ENCODE measurements at places on chromosomes 7 and 10.
A peak's percentile ranks its signal among the peaks of the same experiment; 100 is the strongest.

DNA sequence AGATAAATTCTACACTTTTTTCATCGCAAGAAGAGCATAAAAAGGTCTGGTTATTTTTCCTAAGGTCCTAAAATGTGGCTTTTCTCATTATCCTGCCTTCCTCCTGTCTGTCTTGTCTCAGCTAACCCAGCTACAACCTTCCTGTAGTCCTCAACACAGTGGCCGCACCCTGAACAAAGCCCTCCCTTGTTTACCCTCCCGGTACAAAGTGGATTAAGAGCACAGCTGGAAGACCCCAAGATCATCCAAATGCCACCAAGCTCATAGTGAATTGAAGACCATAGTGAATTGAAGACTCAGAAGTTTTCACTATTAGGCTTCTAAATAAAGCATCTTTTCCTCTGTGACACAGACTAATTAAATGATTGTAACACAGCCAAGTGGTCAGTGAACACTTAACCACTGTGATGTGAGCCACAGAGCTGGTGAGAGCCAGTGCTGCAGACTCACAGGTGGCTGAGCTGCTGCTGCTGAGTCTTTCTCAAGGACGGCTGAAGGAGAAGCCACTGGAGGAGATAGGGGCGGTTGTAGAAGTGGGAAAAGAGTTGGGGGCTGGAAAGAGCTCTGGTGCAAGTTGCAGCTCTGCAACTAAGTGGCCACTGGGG, 123.6 kb downstream of the ATXN7L1 start:
- DNase-seq: no peak

GRCh38 chr7:76257973-76258372, 44.5 kb upstream of the HSPB1 start:
- no peak for DNase-seq

DNA sequence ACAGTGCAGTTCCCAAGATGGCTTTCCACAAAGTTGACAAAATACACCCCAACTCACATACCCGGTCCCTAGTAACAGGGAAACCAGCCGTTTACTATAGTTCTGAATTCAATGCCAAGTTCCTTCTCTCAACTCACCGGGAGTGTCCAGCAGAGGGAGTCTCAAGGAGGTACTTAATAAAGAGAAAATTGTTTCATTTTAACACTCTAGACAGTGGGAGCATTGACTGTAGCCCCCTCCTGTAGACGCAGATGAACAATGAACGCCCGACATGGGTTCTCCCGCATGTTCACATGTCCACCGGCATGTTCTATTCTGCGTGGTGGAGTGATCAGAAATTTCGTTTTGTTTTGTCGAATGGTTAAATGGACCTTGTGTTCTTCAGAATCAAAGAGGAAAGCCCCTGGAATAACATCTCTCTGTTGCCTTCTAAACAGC, 1.9 kb downstream of the HIPK2 start:
- peak; percentile 71 for DNase-seq

DNA sequence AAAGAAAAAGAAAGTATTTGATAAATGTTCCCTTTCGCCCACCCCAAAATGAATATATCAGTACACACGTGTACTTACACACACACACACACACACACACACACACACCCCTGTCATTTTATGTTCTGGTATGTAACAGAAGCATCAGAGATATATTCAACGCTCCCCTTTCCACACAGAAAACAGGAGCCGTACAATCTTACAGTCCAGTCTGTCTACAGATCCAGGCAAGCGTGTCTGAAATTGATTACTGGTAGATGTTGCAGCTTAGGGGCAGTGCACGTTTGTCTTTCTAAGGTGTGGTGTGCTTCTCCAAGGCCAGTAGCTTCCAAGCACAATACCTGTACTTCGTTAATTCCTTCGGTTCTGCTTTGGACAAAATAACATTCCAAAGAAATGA, 143.7 kb upstream of the RNF32 start:
- DNase-seq: no peak

- DNase-seq: no peak
Measured at GRCh38 chr7:37212051-37212450, 236.6 kb downstream of the ELMO1 start.

DNA sequence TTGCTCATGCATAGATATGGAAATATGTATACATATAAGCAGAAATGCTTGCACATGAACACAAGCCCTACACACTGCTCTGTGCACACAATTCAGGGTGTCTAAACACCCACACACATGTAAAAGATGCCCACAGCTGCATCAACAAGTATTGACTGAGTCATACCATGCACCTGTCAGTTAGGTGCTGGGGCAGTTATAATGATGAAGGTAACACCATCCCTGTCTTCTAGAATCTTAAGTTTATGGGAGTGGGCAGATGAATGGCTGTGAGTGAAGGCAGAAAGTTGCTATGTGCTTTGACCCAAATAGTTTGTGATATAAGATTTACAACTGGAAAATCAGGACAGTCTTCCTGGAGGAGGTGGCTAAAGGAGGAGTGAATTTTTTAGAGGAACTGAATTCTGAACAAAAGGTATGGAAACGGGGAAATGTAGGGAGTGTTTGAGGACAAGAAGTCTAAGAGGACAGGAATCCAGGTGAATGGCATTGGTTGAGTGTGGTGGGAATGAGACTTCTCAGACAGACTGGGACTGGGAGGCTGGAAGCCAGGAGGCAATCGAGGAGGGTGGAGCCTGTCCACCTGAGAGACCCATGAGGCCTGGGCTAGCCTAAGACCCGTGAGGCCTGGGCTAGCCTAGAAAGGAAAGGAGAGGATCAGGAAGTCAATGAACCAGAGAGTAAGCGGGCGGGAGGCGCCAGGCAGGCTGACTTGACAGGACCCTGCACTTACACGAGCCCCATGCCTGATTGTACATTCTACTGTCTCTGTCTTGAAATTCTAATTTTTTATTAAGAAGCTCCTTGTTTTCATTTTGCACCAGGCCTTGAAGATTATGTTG, 20.7 kb downstream of the POLL start:
- DNase-seq: no peak

DNA sequence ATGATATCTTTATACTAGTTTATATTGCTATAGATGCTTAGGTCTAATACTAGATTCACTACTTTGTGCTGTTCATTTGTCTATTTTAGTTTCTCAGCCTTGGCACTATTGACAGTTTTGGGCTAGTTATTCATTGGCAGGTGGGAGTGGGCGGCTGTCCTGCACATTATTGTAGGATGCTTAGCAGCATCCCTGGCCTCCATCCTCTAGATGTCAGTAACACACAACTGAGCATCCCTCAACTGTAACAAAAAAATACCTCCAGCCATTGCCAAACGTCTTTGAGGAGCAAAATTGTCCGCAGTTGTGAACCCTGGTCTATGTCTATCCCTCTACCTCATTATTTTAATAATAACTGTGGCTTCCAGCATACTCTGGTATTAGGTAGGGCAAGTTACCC, 34.4 kb upstream of the PNLIP start:
- no peak for DNase-seq

DNA sequence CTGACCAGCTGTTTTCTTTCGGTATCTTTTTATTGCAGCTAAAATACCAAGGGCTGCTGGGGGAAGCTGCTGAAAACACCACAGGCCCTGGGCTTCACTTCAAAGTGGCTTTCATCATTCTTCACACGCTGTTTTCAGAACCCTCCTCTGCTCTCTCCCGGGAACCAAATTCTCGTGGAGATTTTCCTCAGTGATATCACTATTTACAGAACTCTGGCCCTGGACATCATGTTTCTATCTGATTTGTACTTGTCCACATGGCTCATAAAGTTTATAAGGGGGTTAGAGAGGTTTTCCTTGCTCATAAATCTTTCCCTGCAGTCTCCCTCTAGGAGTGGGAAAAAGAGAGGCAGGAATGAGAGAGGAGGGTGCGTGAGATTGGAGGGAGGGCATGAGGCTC, 177.4 kb upstream of the NPVF start:
- no peak for DNase-seq

DNA sequence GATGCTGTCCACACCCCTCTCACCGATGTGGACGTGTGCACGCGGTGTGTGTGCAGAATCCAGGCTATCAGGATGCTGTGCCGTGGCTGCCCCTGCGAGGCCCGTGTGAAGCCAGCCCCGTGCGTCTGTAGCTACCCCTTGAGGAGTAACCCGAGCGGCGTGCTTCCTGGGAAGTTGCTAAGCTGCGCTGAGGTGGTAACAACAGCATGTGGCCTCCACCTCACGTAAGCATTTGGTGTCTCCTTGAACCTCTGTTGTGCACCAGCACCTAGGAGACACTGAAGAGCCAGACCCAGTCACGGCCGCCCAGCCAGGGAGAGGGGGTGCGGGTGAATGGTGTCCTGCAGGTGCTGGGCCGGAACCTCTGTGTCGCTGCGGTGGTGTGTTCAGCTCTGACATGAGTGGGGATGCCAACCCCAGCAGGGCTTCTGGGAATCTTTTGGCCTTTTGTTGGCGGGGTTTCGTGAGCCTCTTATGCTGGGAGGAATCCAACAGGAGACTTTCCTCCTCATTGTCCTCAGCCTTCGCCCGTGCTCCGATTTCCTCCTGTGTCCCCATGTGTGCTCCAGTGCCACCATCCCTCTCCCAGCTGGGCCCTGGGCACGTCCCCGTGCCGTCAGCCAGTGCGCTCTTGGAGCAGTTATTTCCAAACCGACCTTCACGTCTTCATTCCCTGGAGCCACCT, 60.4 kb downstream of the DNAJB6 start:
- no peak for DNase-seq

DNA sequence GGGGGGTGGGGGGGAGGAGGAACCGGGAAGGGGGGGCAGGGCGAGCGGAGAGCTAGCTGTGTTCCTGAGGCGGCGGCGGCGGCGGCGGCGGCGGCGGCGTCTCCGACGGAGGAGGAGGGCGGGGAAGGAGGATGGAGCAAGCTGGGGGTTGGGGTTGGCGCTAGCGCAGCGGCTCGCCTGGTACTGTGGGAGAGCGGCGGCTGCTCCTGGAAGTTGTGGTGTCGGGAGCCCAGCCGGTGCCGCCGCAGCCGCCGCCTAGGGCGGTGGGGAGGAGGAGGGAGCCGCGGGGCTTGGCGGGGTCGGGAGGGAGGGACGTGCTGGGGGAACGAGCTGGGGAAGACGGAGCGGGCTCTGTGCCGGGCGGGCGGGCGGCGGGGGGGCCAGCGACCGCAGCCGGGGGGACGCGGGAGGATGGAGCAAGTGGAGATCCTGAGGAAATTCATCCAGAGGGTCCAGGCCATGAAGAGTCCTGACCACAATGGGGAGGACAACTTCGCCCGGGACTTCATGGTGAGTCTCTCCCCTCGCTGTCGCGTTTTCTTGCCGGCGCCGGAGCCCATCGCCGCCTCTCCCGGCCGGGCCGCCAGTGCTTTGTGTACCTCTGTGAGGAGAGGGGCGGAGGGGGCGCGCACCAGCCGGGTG, at the start of gene PTPN12:
PTPN12 (plus strand) TSS at position 160 of the 642 bp plus-strand sequence; CDS start at position 412, 252 bp downstream.
- no peak for DNase-seq

DNA sequence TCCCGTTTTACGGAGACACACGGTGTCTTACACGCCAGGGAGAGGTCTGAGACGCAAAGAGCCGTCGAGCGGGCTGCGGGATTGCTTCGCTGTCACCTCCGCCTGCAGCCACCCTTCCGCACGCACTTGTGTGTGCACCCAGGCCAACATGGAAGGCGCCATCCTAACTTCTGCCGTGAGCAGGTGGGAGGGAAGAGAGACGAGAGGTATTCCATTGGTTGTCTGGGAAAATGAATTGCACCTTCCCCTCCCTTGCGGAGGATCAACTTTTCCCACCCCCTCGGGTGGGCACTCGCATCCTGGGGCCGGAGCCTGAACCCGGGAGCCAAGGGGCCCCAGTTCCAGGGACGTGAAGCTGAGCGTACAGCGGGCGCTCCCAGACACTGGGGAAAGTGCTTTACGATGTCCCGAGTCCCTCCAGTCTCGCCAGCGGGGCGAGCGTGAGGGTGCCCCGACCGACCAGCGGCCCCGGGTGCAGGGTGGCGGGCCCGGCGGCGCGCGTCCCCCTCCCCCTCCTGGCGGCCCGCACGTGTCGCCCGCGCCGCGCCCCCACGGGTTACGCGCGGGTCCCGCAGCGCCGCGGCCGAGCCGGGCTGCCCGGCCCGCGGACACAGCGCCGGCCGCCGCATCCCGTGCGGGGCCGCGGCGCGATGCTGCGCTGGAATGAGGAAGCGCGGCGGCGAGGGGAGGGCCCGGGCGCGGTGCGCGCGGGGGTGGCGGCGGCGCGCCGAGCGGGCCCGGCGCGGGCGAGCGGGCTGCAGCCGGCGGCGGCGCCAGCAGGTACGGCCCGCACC, 984 bp upstream of the IKZF1 start:
- DNase-seq: peak; percentile 37

- no peak for DNase-seq
Measured at GRCh38 chr7:139103057-139103815, 6.3 kb downstream of the ZC3HAV1 start.

DNA sequence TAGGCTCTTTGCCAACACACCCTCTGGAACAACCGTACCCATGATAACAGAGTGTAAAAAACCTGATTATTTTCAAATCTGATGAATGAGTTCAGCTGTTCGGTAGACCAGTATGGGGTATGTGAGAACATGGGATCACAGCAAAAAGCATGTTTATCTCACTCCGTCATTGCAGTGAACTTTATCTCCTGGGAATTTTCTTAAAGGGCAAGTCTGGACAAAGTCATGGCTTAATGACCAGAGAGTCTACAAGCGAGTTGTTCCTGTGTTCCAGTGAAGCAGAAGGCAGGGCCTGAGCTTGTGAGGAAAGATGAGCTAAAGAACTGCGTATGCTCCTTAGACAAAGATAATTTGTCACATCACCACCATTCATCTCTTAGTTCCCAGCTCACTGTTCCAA, 219.7 kb downstream of the TRIL start:
- no peak for DNase-seq

- DNase-seq: no peak
Measured at GRCh38 chr7:30280631-30281030, 3.8 kb upstream of the ZNRF2 start.

- no peak for DNase-seq
Measured at GRCh38 chr7:33710608-33711007, 194.7 kb upstream of the BMPER start.

- DNase-seq: no peak
Measured at GRCh38 chr10:131978366-131978765, 3.4 kb downstream of the BNIP3 start.

DNA sequence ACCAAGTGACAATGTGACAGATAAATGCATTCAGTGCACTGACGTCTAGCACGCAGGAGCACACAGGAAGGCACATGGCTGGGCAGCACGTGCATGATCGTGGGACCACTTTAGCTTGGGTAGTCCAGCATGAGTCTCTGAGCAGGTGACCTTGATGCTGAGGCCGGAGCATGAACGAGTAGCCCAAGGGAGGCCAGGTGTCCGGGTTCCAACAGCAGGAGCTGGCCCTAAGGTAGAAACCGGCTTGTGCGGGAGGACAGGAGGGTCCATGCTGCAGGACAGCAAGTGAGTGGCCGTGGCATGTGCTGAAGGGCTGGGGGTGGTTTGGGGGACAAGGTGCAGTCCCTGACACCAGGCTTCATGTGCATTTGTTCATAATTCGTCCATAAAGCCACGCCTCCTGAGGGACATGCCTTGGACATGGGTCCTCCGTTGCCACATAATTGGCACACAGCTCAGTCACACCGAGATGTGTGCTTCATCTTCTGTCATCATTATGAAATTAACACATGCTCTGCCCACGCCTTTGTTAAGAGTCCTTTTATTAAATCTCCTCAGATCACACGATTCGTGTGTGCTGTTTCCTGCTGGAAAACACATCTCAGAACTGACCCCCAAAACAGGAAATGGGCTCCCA, 3.1 kb upstream of the STK32C start:
- no peak for DNase-seq

All from CD4-positive, alpha-beta T cell treated with Interleukin-21 for 1 hour (primary cell).